Left renal pelvis (tissue), 4 donors: ENCODE measurements at places on chromosomes 12 and 14. TPM values are rescaled to one million over a fixed set of nuclear protein-coding genes. Genes with fewer than 3 reads are reported as not detected.

- no peak for DNase-seq
These were observed 1.2 kb downstream of the ITGA5 start for GRCh38 chr12:54417712-54418440.

DNA sequence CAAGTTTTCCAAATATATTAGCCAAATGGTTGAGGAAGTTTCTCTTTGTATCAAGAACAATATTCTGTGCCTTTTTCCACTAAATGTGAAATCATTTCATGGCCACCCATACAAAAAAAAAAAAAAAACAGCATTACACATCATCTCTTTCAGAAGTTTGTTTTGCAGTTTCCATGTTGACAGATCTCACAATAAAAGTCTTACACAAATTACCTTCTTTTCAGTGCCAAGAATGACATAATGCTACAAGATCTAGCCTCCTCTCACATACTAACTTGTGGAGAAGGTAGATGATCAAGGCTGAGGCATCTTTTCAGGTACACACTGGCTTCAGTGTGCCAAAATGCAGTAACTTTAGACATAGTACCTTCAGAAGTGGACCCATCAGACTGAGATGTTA is 35.3 kb downstream of the PRKD1 start:
- DNase-seq: no peak

DNA sequence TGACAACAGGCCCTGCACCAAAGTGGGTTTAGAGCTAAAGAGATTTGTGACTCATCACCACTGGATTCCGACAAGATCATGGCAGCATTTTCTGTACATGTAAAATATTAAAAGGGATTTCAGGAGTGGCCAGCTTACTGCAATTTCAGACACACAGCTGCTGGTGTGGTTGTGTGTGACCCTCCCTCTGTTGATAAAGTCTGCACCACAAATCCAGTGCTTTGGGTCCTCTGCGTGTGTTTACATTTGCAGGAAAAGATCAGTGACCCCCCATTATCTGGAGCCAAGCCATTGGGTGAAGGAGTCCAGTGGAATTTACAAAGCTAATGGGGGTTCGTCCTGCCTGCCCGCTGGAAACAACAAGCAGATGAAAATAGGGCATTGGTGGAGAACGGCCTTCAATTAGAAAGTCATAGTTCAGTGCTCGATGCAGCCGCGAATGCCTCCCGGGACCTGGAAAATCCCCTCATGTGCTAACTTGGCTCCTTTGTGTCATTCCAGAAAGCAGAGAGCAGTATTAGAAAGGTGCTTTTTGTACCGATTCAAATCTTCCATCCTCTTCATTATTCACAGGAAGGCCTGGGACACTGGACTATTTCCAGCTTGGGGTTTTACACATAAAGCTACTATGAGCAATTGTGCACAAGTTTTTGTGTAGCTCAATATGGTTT is 188.5 kb upstream of the TMEM132C start:
- DNase-seq: no peak

DNA sequence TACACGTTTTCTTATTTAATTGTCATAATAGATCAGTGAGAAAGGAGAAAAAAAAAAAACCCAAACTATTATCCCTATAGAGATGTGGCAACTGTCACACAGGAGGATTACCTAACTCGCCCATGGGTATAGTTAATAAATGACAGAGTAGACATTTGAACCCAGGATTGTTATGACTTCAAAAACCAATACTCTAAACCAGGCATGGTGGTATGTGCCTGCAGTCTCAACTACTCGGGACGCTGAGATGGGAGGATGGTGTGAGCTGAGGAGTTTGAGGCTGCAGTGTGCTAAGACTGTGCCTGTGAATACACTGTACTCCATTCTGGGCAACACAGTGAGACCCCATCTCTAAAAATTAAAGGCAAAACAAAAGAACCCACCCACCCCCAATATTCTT is 114.5 kb downstream of the DENND5B start:
- DNase-seq: no peak

Gene BEST3
- 0.46 TPM for polyA plus RNA-seq

Gene ALDH1L2
- polyA plus RNA-seq: 4.1 TPM
